ENCODE measurements at places on chromosomes 1 and 21.

DNA sequence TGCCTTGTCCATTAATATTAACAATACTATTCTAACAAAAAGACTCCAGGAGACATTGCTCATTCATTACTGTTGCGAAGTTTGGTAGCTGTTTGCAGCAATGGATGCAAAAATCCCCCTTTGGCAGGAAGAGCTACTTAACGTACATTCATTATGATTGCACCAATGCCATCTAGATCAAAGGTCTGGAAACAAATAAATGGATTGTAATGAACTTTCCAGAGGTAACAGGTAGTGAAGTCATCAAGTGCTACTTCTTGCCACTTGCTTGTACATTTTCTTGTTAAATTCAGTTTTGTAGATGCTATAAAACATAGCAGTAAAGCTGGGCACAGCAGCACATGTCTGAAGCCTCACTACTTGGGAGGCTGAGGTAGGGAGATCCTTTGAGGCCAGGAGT is 93.9 kb downstream of the DDAH1 start:
- no peak for DNase-seq

GRCh38 chr1:2826316-2826715 is 24.8 kb upstream of the TTC34 start:
- no peak for DNase-seq

DNA sequence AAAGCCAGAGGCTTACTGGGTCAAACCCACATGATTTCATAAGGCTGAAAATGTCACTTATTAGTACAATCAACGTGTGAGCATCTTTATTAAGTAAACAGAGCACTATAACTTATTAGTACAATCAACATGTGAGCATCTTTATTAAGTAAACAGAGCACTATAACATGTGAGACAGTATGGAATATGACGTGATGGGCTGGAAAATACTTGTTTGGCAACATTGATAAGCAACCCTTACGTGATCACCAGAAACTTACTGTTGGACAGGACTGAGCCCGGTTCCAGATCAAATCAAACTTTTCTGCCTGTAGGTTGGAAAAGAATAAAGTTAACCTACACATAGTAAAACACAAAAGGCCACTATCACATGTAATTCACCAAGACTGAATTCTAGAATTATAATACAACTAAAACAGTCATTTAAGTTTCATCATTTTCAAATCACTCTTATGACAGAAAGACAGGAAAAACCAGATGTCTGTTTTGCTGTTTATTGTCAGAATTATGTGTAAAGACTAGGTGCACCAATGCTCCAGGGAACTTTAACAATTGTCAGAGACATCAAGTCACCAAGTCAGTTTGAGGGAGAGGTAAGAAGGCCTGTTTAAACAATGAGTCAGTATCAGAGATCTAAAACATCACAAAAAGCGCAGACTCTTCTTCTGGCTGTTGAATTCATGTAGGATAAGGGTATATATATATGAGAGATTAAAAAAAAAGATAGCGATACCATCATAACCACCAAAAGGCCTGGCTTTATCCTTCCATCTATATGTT is 15.7 kb downstream of the ATPAF1 start:
- DNase-seq, result no peak

- DNase-seq, result no peak
Measured at GRCh38 chr1:225481738-225482137, 53.9 kb upstream of the LBR start.

DNA sequence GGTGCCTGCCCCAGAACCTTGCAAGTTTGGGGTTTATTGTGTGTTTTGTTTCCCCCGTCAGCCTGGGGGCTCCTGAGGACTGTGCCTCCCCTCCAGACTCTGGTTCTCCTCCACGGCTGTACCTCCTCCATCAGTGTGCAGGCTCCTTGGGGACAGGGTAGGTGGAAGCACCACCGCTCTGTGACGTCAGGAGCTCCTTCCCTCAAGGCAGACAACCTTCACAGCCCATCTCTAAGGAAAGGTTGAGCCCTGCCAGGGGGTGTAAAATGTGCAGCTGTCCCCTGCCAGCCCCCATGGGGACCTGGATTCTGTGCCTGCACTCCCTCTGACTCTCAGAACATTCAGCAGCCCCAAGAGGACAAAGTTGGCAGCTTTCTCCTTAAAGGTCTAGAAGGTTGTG is 465 bp upstream of the HSPB7 start:
- no peak for DNase-seq

GRCh38 chr1:66642992-66643391 is 109.0 kb downstream of the SGIP1 start:
- DNase-seq, result no peak

DNA sequence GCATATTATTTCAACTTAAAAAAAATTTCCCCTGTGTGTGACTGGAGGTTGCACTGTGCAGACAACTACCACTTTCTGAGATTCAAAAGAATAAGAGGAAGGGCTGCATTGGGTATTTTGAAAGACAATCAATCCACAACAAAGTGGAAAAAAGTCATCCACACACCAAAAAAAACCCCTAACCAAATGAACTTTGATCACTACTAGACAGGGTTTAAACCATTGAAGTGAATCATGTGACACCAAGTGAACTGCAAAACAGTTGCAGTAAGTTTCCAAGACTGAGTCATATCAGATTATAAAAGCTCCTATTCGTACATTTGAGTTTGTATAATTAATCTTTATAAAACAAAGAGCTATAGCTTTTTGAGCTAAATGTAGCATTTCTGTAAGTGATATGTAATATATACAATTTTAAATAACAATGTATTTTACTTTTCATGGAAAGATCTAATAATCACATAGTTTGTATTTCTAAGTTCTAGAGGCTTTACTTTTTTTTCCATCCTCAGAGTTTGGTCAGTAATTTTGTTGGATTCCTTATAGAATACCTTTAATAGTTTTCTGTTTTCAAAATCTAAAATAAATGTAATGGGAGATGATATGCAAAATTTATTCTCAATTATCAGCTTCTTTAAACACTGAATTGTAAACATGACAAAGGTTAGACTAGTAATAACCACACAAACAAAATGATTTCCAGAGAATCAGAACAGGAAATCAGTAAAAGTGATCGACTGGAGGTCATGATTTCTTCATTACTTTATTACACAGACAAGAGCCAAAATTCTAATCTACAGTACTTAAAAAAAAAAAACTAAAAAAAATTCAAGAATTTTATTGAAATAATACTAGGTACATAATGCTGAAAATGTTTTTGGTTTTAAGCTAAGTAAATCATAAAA is 50.5 kb upstream of the GFI1 start:
- DNase-seq, result no peak

GRCh38 chr1:14977338-14977931 is 176.1 kb upstream of the TMEM51 start:
- no peak for DNase-seq

DNA sequence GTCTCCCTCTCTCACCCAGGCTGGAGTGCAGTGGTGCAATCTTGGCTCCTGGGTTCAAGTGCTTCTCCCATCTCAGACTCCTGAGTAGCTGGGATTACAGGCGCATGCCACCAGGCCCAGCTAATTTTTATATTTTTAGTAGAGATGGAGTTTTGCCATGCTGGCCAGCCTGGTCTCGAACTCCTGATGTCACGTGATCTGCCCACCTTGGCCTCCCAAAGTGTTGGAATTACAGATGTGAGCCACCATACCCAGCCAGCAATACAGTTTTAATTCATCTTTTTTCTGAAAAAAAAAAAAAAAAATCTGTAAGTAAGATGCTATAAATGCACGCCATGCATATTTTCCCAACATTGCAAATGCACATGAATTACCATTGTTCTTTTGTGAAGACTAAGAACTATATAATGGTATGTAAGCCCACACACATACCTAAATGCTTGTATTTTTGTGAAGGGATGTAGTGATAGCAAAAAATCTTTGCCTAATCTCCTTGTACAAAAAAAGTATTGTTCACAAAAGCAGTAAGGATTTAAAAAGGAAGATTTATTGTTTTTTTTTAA is 8.0 kb downstream of the LAMC2 start:
- DNase-seq, result no peak

GRCh38 chr1:97331165-97331564 is 589.7 kb downstream of the DPYD start:
- DNase-seq, result no peak

DNA sequence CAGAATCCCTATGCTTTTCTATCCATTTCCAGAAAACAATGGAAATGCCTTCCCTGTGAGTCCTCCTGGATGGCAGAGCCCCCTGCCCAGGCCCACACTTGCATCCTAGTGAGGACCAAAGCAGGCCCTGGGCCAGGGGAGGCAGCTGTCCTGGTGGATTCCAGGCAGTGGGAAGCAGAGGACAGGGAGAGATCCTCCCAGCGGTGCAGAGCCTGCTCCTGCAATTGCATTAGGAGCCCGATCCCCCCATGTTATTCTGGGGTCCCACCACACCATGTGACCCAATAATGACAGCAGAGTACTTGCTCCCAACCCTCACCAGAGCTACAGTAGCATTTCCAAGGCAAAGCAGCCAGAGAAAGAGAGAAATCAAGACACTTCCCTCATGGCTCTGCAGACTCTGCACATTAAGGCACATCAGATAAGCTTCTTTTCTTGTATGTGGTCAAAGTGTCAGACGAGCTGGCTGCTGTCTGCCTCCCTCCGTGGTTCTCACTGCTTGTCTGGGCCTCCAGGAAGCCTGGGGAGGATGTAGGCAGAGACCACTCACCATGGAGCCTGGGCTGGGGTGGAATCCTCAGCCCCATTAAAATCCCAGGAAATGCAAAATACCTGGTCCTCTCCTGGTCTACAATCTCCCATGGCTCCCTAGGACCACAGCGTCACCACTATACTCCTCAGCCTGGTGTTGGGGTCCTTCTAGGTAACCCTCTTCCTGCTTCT is 54.9 kb upstream of the RUNX3 start:
- DNase-seq, result no peak

DNA sequence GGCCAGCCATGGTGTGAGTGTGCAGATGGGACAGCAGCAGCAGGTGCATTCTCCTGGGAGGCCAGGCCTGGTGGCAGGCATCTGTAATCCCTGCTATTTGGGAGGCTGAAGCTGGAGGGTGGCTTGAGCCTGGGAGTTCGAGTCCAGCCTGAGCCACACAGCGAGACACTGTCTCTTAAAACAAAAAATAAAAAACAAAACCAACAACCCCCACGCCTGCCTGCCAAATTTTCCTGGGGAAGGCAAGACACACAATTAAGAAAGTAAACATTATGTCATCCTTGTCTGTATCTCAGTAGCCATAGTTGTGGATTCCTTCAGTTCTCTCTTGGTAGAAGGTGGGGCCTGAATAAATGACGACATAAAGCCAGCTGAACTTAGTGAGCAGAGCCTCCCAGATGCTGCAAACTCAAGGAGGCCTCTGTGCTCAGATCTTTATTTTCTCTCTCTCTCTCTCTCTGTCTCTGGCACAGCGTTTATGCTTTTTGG is 57.6 kb upstream of the CD34 start:
- no peak for DNase-seq

GRCh38 chr21:34914239-34914638 is 134.9 kb downstream of the RUNX1 start:
- DNase-seq, result no peak

DNA sequence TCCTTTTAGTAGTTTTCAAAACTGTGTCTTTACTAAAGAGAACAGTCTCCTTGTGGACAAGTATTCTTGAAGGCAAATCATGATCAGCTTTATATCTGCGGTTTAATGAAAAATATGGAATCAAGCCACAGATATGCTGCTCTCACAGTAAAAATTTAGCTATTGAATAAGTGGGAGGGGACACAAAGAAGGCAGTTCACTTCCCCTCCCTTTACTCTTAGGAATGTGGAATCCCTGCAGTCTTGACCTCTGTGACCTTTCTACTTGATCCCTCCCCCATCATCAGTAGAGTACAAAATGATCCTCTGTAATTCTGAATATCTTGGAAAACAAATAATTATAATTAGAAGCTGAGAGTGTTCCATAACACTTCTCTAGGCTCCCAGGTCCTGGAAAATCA is 136.7 kb upstream of the HOOK1 start:
- DNase-seq, result no peak

- DNase-seq, result no peak
Measured at GRCh38 chr21:31446226-31446855, 102.3 kb upstream of the TIAM1 start.

DNA sequence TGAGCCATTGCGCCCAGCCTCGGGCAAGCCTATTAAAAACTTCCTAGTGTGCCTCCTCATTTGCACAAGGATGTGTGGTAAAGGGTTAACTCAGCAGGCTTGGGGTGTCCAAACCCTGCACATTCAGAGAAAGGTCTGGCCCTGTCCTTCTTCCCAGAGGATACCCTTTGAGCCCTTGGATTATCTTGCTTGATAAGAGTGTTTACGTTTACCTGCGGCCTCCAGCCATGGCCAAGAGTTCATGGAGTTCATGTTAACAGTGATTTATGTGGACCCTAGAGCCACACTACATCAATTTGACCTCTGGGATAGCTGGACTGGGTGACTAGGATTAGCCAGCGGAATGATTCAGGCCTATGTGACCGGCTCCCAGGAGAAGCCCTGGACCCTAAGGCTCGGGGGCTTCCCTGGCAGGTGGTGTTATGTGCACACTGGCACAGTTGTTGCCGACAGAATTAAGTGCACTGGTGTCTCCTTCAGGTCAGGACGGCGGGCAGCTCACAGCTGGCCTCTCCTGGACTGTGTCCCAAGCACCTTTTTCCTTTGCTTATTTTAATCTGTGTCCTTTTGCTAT is 7.7 kb upstream of the TCP10L start:
- DNase-seq, result no peak

GRCh38 chr1:12177999-12178441 is 11.2 kb downstream of the TNFRSF1B start:
- DNase-seq, result no peak

DNA sequence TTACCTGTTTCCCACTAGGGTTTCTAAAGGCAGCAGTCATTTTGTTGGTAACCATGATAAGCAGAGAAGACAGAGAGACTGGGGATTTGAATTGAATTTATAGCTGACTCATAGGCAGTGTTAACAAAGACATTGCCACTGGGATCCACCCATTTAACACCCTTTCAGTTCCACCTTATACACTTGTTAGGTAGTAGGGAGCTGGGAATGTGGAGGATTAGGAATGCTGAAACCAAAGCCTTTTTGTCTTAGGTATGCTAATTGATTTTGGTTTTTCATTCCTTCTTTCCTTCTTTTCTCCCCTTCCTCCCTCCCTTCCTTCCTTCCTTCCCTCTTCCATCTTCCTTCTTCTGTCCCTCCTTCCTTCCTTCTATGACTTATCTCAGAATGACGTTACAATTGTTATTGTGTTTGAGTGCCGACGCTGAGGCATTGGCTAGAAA is 7.5 kb upstream of the EVI5 start:
- DNase-seq, result no peak

DNA sequence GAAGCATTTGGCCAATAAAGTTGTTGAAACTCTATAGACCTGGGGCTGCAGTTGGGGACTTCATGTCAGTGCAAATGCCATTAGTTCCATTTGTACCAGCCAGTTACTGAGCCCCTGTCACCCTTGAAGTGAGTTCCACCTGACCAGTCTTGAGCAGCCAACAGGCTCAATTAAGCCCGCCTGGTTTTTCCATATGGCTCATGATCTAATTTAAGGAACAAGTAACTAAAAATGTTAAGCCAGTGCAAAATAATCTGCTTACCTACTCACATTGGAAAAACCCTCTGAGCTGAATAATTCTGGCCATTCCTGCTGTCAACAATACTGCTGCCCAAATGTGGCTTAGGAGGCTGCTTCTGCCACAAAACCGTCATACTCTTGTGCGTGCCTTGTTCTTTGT is 21.6 kb downstream of the NSUN4 start:
- DNase-seq, result no peak

GRCh38 chr1:182596934-182597333 is 7.3 kb downstream of the RGS16 start:
- DNase-seq, result no peak

GRCh38 chr1:29267321-29268070 is 31.2 kb downstream of the PTPRU start:
- no peak for DNase-seq
